ENCODE measurements at places on chromosomes 6 and 20. TPM values are rescaled to one million over a fixed set of nuclear protein-coding genes. Genes with fewer than 3 reads are reported as not detected.

Gene RAET1L
- 0.36 TPM for total RNA-seq

Gene RIPPLY2
- 5.4 TPM for total RNA-seq

Gene TBCC
- 68.0 TPM for total RNA-seq

Gene RAB32
- total RNA-seq, result 143 TPM
